ENCODE measurements at places on chromosomes 11 and 22. TPM values are rescaled to one million over a fixed set of nuclear protein-coding genes. Genes with fewer than 3 reads are reported as not detected.

DNA sequence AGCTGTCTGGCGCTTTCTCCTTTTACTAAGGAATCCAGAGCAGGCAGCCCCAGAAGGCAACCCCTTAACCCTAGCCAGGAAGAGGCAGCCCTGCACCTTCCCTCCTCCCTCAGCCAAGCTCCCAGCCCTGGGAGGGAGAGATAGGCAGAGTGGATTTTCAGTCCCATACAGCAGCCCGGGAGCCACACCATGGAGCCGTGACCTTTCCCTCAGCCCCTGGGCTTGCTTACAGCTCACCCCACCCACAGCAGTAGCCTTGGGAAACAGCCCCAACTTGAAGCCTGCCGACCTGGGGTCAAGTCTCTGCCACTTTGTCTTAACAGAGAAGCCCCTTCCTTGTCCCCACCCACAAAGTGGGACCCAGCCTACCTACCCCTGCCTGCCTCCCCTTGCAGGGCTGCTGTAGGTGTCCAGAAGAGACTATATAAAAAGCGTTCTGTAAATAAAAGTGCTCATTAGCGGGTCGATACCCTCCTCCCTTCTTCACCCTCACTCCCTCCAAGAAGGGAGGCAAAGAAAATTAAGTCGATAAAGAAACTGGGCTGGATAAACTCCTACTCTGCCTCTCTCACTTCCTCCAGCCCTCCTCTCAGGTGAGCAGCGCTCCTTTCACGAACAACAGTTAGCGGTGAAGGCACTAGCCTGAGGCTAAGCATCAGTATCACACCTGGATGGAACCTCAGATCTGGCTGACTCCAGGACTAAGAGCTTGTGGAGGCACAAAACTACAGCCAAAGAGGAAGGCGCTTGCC lies 4.2 kb downstream of the TST start:
- DNase-seq = no peak

KCNK7 gene
- total RNA-seq = 0.46 TPM

DNA sequence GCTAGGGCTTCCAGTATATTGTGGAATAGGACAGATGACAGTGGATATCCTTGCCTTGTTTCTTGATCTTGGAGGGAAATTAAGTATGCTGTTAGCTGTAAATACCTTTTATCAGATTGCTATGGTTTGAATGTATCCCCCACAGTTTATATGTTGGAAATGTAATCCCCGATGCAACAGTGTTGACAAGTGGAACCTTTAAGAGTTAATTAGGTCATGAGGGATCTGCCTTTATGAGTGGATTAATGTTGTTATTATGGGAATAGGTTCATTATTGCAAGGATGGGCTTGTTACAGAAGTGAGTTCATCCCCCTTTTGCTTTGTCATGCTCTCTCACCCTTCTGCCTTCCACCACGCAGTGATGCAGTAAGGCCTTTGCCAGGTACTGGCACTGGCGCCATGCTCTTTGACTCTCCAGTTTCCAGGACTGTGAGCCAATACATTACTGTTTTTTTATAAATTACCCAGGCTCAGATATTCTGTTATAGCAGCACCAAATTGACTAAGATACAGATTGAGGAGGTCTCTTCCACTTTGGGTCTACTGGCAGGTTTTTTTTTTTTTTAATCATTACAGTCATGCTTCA lies 16.4 kb downstream of the CABIN1 start:
- no peak for DNase-seq

GLYAT gene
- total RNA-seq = not detected

HBE1 gene
- total RNA-seq = 14.6 TPM

SMC1B gene
- not detected for total RNA-seq

DNA sequence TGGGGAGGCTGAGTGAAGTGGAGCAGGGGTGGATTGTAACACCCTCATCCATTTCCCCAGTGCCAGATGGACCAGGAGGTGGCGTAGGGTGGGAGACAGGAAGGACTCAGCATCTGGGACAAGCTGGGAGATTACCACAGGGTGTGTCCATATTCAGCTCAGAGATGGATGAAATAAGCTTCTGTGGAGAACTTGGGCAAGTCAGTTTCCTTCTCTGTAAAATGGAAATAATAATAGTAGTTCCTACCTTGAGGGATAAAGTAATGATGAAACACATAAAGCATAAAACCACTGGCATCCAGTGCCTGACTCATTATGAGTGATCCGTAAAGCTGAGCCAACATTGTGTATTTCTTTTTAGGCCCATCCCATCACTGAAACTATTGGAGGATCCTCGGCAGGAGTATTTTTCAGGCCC lies 607 bp upstream of the ROBO4 start:
- DNase-seq = no peak

DNA sequence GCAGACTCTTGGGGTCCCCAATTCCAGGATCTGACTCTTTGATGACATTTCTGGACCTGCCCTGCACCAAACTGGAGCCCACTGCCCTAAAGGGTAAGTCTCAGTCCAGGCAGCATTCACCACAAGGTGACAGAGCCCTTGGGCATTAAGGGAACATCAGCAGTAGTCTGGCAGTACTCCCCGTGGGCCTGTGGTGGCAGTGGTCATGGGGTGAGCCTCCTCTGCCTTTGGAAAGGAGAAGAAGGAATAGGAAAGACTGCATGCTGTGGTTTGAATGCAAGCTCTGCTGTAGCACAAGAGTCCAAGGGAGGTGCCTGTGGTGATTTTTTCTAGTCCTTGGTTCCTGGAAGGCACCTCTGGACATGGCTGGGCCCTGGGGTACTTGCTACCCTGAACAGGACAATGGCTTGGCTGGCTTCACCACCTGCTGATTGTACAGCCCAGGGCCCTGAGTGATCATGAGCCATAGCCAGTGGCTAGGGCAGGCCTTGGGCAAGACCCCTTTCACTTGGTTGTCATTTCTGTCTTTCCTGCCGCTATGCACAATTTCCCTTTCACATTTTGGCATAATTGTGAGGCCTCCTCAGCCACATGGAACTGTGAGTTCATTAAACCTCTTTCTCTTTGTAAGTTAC lies 160.7 kb upstream of the GRIA4 start:
- no peak for DNase-seq

DNA sequence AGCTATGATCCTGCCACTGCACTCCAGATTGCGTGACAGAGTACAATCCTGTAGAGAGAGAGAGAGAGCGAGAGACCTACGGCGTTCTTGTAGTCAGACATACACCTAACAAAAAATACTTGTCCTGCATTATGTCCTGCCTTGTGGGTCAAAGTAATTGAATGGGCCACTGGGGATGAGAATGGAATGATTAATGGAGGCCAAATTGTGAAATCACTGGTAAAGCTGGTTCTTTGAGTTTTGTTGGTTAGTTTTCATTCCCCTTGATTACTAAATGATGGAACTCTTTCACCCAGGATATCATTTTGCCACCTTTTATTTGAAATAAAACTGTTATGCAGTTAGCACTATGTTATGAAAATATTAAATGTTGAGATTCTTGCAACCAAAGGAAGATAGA lies 18.7 kb downstream of the GAS2 start:
- no peak for DNase-seq

DNA sequence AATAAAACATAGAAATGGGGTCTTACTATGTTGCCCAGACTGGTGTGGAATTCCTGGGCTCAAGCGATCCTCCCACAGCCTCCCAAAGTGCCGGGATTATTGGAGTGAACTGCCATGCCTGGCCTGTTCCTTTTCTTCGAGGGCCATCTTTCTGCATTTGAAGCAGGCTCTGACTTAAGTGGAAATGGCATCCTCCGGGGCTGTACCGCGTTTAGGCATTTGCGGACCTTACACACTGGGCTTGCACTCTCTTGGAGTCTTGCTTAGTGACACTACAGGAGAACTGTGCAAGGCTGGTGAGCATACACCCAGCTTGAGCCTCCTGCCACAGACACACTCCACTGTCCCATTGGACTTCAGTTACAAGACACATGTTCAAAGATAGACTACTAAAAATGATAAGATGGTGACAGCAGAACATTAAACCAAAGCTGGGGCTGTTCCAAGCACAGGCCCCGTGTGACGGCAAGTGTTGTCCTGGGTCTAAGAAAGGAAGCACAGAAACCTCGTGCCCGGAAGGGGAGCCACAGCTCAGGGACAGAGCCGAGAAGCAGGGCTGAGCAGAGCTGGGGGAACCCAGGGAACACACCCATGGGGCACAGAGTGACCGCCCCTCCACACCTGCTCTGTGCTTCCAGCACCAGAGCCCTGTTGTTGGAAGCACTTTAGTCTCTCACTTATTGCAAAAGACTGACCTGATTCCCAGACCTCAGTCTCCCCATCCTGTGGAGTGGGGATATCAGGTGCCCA lies 59.0 kb upstream of the SHANK2 start:
- no peak for DNase-seq

- no peak for DNase-seq
Measured at GRCh38 chr11:62077132-62077531, 46.7 kb upstream of the INCENP start.

DNA sequence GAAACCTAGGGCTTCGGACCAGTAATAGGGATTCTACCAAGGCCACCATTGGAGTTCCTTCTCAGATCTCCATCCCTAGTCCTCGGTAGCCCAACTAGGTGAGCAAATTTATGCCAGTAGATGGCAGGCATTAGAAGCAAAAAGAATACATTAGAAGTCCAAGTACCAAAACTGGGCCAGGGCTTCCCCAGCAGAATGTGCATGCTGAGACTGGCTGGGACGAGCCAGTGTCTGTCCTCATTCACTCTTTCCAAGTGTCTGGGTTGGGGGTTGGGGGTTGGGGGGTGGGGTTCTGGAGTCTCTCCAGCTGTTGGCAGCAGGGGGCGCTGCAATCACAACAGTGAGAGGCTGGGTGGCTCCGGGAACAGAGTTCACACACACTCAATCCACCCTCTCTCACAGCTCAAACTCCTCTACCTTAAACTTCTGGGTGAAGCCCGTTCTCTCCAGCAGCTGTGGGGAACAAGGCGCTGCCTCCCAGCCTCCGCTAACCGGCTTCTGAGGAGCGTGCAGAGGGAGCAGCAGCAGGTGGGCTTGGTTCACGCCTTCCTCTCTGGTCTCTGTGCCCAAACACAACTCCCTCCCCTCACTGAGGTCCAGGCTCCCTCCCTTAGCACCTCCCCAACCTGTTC lies 57.5 kb downstream of the BTG4 start:
- peak; percentile 67 for DNase-seq

DNA sequence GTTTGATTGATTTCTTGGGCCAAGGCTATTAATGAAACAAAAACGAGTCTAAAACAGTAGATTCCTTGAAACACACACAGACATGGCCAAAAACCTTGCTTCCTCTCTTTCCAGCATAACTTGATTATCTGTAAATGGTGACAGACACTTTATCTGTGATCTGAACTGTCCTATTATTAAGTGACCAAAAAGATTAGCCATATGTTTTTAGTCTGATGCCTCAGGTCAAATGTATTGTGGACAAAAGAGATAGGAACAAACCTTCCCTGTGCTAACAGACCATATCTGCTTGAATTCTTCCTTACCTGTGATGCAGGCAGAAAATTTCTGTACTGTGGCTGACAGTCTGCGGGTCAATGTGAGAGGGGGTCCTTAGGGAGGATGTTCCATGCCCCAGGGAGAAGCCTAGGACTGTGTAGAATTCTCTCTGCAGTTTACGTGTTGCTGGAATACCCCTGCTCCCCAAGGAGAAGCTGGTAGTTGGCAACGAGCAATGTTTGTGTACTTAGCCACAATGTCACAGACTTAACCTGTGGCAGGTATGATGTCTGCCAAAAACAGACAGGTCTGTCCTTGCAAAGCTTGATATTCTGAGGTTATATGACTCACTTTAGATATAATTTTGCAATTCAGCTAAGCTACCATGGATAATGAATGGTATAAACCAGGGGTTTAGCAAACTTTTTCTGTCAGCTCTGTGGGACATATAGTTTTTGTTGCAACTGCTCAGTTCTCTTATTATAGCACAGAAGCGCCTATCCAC lies 31.2 kb downstream of the C11orf71 start:
- DNase-seq = no peak
